ENCODE measurements at places on chromosomes 4 and X. TPM values are rescaled to one million over a fixed set of nuclear protein-coding genes. Genes with fewer than 3 reads are reported as not detected.

Gene OTUD6A
- total RNA-seq: not detected

Gene ATOH1
- not detected for total RNA-seq

Gene UGT2A1
- not detected for total RNA-seq

Gene LONRF3
- total RNA-seq: 0.75 TPM

Gene BEX5
- total RNA-seq: 0.71 TPM

Gene NEUROG2
- total RNA-seq: 0.16 TPM

Gene USP27X
- total RNA-seq: 1.6 TPM

Gene MSANTD1
- total RNA-seq: 0.62 TPM

Gene MTNR1A
- not detected for total RNA-seq

Gene AREG
- 1.4 TPM for total RNA-seq

Gene STK32B
- total RNA-seq: not detected

Gene MAGEB17
- total RNA-seq: not detected
